H7 (cell line): ENCODE measurements at places on chromosomes 6 and 20. TPM values are rescaled to one million over a fixed set of nuclear protein-coding genes. Genes with fewer than 3 reads are reported as not detected.

GRCh38 chr6:45483501-45483900, 105.8 kb upstream of the SUPT3H start:
- DNase-seq: no peak

Gene CCN2
- 5.8 and 8.3 TPM in 2 replicates for total RNA-seq

Gene PPIL6
- total RNA-seq: 0.35 TPM in 1 of 2 replicates, not detected in the other

Gene CST2
- total RNA-seq: not detected in 2 replicates

Gene TMEM244
- total RNA-seq: not detected in 2 replicates

Gene HLA-DQB1
- total RNA-seq: under 0.01 TPM in 1 of 2 replicates, not detected in the other
